ENCODE measurements at places on chromosomes 13 and 19.

DNA sequence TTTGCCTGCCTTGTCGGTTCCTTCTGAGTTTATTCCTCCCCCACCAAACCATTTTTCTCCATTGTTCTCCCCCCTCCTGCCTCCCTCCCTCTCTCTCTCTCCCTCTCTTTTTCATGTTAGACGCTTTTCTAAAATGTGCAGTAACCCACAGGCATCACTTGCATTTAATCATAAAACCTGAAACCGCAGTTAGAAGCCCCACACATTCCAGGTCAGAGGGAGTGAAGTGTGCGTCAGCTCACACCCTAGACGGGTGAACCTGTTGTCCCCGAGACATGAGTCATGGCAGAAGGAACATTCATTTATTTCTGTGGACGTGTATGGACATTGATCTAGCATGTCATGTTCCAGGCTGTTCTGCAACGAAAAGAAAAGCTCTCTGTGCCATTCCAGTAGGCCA, 19.9 kb downstream of the ONECUT3 start:
- no peak for DNase-seq

- DNase-seq: no peak
These were observed 40.0 kb upstream of the POU2F2 start for GRCh38 chr19:42172261-42172660.

GRCh38 chr13:76116751-76117360, 480.7 kb downstream of the LMO7 start:
- no peak for DNase-seq

DNA sequence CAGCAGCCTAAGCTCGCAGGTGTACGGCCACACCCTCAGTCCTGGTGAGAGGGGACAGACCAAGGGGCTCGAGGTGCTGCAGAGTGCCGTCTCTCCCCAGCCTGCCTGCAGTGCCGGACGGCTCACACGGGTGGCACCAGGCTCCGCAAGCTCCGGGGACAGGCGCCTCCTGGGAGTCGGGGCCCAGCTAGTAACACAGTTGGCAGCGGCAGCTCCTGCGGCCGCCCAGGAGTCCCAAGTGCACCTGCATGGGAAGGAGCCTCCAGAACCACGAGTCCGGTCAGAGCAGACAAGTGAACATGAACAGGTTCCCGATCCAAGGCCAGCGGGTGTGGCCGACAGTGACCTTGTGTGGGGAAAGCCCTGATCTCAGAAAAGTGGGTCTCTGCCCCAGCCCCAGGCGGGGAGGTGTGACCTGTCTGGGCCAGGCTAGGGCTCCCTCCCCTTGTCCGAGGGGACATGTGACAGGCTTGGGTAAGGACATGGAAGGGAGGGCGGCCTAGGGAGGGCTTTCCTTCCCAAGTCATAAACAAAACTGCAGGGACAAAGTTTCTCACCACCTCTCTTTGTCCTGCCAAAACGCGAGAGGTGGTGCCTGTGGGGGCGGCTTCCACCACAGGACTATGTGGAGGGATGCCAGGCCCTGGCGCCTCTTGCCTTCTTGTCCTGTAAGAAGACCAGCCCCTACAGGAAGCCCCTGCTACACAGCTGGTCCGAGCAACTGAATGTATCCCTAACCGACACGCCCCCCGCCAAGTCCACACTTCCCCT, 46.5 kb downstream of the MLLT1 start:
- no peak for DNase-seq

DNA sequence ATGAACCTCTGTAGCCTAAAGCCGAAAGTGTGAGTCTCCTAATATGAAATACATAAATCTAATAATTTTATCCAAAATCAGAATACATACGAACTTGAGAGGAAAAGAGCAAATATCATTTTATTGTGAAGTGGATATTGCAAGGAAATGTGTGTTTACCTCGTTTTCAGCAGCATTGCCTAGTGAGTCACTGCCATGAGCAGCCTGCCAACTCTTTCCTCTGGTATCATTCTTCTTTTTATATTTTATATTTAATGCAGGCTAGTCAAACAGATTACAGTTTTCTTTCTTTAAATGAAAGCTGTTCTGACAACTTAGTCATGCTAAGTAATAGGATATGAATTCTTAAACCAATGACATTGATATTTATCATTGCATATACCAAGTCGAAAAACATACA, 44.2 kb downstream of the EDNRB start:
- no peak for DNase-seq

DNA sequence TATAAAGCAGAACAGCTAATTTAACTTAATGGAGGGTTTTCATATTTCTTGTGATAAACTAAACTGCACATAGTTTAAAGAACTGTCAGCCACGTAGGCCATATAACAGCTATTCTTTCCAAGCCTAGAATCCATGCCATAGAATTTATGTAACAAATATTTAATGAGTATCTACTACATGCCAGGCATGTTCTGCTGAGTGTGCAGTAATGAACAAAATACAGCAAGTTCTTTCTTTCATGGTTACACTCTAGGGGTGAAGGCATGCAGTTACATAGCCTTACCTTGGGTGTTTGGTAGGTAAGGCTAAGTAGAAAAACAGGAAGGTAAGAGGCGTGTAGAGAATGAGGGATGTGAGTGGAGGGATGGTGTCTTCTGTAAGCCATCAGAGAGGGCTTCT, 4.6 kb downstream of the URI1 start:
- no peak for DNase-seq

- DNase-seq: no peak
These were observed 17.6 kb upstream of the COG3 start for GRCh38 chr13:45447050-45447661.

DNA sequence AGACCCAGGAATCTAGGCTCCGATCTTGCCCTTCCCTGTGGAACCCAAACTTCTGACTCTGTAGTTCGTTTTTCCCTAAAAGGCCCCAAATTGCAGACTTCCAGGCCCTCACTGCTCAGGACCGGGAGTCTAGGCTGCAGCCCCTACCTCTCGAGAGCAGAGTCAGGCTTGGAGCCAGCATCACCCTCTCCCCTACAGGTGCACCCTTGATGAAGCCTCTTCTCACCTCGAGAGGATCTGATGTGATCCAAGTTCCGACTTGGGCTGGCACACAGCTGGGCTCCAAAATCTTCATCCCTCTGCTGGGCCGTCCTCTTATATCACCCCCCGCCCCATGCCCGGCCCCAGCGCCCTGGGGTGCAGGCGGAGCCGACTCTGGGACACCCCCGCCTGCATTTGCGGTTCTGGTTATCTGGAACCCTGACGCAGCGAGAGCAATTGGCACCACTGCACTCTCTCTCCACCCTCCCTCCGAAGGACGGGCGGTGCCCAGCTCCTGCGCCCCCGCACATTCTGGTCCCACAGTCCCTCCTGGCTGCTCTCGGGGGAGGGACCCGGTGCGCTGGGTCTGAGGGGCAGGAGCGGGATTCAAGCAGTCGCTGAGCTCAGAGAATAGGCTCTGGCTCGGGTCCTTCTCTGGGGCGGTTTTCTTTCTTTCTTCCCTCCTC, at the start of gene KLK7:
TSS of gene KLK7 (minus strand) at position 293 of the 668 bp plus-strand sequence. CDS start 1,518 bp downstream, outside the sequence.
- no peak for DNase-seq

DNA sequence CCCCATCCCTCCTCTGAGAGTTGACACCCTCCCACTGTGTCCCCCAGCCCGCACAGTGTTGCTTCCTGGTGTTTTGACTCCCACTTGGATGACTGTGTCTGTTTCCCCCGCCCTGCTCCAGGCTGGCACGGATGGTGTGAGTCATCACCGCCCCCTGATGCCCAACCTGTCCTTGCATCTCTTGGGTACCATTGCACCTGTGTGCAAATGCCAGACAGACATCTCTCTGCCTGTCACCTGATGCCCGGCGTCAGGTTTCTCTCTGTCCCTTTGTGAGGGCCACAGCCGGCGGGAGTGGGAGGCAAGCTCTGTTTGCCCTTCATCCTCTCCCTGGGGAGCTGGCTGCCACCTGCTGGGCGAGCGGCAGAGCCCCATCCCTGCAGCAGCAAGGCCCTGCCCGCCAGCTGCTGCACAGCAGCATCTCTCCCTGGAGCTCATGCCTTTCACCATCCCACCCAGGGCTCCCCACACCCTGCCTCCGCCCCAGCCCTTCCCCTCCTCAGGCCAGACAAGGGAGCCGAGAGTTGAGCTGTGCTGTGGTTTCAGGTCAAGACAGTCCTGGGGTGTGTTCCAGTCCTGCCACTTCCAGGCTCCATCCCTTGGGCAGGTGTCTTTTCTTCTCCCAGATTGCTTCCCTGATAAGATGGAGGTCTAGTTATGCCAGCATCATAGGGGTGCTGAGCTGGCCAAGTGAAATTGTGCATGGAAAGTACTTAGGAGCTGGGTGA, 29.7 kb downstream of the NKPD1 start:
- DNase-seq: peak; percentile 95

Data from NCI-H1436 treated with DMSO at 0.1 percent for 48 hours (cell line).